Lower lobe of right lung (tissue), 2 donors: ENCODE measurements at places on chromosomes 16 and 17.

DNA sequence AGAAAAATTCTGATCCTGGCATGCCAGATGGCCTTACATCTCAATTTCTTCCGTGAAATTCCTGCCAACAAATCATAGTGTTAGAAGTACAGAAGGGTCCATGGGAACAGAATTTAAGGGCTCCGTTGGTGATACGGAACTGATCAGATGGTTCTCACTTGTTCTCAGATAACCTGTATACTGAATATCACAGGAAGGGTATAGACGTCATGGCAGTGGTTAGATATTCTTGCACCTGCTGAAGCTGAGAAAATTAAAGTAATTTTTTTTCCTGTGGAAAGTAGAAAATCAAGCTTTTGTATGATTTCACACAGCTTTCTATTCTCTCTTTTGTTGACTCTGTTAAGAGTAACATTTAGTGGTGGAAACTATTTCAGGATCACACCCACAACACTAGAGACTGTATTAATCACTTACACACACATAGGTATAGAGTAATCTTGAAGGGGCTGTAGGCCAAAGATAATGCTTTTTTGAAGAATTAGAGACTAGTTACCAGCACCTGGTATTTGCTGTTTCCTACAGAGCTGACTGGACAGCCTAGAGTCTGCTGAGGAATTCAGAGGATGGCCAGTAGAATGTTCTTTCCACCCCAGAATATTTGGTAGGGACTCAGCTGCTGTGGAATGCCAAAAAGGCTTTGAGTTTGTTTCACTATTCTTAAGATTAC, 7.5 kb downstream of the TENT4B start:
- DNase-seq, result no peak

GRCh38 chr17:17808706-17809432, 27.9 kb downstream of the SREBF1 start:
- DNase-seq, result no peak

- DNase-seq, result no peak
Observed at GRCh38 chr16:21610006-21610544, 10.7 kb downstream of the METTL9 start.

DNA sequence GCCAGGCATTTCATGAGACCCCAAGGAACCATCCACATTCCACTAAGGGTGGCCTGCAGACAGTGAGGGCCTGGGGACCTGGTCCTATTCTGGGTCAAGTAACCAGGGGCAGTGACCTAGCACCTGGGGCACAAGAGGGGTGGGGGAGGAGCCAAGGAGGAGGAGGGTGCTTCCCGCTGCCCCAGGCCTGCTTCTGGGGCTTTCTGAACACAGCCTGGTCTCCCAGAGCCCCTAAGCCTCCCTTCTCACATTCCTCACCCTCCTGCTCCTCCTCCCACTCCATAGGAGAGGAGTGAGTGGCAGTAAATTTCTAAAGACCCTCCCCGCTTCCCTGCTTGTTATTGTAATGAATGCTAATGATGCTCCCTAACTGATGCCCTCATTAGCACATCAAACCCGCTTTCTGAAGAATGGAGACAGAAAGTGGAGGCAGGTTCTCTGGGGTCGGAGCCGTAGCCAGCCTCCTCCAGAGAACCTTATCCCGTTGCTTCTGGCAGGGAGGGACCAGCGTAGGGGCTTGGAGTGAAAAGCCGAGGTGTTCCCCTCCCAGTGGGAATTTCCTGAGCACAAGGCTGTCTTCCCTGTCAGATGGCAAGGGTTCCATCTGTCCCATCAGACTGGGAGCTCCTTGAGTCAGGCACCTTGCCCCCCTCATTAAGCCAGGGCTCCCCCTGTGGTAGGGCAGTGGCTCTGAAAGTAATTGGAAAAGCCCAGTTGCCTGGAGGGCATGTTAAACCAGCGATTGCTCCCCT, 3.7 kb upstream of the SRCIN1 start:
- no peak for DNase-seq

DNA sequence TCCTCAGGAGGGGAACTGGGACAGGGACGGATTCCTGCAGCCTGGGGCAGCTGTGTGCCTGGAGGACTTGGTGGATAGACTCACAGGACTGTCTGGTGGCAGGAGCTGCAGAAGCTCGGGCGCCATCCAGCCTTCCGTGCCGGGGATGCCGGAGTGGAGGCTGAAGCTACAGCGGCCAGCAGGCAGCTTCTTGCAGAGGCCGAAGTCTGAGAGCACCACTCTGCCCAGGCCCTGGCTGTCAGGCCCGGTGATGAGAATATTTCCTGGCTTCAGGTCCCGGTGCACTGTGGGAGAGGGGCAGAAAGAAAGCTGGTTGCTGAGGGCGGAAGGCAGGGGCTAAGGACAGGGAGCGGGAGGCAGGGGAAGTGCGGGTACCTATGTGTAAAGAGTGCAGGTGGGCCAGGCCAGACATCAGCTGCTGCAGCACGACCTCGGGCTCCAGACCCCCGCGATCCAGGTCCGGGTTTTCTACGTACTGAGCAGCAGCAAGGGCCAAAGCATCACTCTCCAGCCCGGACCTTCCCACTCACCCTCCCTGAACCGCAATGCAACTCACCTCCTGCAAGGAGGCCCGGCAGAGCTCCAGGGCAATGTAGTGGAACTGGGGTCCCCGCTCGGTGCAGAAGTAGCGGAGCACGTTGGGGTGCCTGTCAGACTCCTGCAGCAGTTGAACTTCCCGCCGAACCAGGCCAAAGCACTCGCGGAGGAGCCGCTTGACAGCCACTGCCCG, 16.1 kb downstream of the PLK1 start:
- DNase-seq, result no peak

DNA sequence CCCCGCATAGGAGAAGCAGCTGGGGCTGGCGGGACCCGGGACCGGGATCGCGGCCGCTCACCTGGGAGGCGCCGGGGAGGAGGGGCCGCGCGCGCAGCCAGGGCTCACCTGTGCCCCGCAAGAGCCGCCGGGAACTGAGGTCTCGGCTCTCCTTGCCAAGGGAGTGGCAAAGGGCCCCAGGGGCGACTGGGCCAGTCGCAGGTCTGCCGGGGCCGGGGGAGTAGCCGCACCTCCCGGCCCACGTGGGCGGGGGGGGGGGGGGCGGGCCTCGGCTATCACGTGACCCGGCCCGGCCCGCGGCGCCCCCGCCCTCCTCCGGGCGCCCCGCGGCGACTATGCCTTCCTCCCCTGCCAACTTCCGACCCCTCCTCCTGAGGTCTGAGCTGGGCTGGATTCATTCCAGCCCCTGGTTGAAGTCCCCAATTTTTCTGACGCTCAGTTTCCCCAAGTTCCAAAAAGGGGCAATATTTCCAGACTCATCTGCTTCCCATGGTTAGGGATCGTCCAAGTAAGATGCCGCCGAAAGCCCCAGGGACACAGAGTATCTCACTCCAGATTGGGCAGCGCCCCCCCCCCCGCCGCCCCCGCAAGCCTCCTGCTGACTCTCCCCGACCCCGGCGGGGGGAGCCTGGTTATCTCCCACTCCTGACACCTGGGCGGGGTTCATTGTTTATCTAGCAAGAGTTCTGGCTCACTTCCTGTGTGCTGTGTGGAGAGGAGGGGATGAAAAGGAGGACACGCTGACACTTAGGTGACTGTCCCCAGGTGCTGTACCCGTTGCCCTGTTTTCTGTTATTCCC, at the start of gene TMC6:
Gene TMC6, minus strand, starts transcription at position 205 of the 800 bp plus-strand sequence. CDS start 1,923 bp downstream, outside the sequence.
- peak; percentile 85 for DNase-seq

- DNase-seq, result peak; percentile 35
Observed at GRCh38 chr17:82663381-82664275, 15.4 kb upstream of the WDR45B start.

- no peak for DNase-seq
Observed at GRCh38 chr16:87070657-87071056, 246.5 kb downstream of the C16orf95 start.

GRCh38 chr17:47975189-47975822, 4.4 kb downstream of the CDK5RAP3 start:
- DNase-seq, result no peak

DNA sequence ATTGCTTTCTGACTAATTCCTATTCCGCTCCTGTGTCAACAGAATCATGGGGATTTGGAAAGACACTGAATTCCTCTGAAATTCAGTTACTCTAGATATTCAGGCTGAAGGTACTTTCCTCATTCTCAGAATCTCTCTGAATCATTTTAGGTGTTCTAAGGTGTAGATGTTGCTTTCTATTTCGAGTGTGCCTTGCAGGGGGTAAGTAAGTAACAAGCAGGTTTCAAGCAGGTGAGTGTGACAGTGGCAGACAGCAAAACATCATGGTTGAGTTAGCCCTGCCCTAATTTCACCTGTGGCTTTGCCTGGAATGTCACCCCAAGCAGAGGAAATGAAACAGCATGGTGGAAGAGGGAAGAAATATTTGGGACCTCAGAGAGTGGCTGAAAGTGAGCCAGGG, 75.1 kb downstream of the SHISA9 start:
- no peak for DNase-seq

- no peak for DNase-seq
Observed at GRCh38 chr17:50501054-50501453, 7.2 kb upstream of the MYCBPAP start.

GRCh38 chr16:60123392-60124023, 1389.4 kb upstream of the GOT2 start:
- no peak for DNase-seq

DNA sequence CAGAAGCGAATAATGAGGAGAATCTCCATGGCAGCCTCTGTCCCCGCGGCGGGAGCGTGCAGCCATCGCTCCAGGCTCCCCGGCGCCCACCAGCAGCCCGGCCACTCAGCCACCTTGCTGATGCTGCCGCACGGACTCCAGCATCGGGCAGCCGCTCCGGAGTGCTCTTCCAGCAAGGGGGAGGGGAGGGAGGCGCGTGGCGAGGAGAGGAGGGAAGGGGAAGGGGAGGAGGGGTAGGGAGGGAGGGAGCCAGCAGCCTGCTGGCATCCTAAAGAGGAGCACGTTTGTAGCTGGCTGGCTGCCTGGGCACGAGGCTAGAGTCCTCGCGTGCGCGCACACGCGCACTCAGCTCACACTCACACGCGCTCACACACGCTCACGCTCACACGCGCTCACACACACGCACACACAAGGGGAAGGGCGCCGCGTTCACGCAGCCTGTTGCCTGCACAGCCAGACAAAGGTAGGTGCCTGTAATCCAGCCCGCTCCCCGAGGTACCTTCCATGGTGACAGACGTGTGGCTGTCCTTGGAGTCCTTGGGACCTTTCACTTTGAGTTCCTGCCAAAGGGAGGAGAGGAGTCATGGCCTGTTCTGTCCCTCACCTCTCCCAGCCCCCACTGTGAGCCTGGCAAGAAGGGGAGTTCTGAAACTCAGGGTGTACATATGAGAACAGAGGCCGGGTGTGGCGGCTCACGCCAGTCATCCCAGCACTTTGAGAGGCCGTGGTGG, 82.1 kb downstream of the TIMM22 start:
- DNase-seq, result peak; percentile 48

DNA sequence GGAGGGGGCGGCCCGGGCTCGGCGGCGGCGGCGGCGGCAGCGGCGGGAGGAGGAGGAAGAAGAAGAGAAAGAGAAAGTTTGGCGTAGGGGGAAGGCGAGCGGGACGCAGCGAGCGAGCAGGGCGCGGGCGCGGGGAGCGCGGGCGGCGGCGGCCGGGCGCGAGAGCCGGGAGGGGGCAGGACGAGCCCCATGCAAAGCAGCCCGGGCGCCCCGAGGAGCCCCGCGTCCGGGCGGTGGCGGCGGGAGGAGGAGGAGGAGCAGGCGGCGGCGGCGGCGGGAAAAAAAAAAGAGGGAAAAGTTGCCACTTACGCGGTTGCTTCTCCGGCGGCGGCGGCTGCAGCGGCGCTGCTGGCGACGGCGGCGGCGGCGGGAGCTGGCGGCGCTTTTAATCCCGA, 10.3 kb upstream of the ZFHX3 start:
- peak; percentile 73 for DNase-seq

DNA sequence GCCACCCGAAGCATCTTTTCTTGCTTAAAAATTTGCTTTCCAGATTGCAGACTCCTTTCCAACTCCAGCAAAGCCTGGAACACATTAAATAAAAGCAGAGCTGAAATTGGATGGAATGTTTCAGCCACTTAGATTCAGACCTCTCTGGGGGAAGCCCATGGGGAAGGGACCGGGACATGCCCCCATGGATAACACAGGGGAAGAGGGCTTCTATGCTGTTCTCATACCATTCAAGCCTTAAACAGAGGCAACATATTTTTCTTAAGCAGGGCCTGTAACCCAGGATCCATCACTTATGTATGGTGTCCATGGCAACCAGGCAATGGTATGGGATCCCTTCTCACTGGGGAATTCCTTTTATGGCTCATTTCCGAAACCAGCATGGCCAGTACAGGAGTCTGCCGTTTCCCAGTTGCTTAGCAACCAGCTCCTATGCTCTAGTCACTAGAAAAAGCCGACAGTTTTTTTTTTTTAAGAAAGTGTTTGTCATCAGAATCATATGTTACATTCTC, 62.0 kb upstream of the MARCHF10 start:
- DNase-seq, result no peak

- DNase-seq, result no peak
Observed at GRCh38 chr16:86882586-86883280, 304.4 kb downstream of the FOXL1 start.
